ENCODE measurements at places on chromosomes 5 and 9. TPM values are rescaled to one million over a fixed set of nuclear protein-coding genes. Genes with fewer than 3 reads are reported as not detected.
A peak's percentile ranks its signal among the peaks of the same experiment; 100 is the strongest.

DNA sequence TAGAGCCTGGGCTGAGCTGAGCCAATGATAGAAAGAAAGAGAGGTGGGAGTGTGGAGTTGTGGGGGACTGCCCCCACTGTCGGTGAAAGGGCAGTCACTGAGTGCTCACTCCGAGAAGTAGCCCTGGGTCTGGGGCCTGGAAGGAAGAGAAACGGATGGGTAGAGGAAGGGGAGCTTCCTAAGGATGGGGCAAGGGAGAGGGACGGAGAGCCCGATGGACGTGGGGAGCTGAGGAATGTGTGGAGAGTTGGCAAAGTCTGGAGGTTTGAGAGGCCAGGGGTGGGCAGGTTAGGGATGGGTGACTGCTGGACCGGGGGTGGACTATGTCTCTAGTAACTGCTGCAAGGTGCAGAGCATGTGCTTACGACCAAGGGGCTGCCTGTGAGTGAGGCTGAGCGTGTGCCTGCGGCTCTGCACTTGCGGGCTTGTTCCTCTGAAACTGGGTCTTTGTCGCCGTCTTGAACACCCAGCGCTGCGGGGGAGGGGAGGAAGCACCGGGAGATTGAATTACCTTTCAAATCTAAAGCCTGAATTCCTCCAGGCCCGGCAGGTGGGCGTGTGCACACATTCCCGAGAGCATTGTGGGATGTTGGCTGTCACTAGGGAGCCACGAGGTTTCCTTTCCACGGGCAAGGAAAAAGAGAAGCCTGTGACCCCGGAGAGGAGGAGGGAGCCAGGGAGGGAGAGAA is 76.4 kb upstream of the ARAP3 start:
- no peak for DNase-seq
- peaks cover 38% of the 10 kb centered on the region for H3K27me3 ChIP-seq
- no peak overlapping the region for H3K4me3 ChIP-seq
- H3K36me3 ChIP-seq = no peaks in the 10 kb centered on the region

DNA sequence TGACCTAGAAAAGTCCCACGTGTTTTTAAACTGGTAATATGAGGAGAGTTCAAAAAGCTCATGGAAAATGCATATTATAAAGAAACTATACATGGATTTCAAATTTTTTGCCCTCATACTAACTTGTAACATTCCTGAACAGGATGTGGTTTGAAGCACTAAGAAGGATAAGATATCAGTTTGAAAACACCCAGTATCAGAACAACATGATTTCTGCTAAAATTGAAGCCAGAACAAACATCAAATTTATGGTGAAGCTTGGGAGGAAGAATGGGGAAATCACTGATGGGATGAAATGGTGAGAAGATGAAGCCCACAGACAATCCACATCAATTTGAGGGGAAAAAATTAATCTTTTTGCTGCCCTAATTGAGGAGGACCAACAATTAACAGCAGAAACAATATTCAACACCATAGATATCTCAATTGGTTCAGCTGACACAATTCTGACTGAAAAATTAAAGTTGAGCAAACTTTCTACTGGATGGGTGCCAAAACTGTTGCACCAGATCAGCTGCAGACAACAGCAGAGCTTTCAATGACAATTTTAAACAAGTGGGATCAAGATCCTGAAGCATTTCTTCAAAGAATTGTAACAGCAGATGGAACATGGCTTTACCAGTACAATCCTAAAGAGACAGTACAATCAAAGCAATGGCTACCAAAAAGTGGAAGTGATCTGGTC is 113.2 kb upstream of the SNX2 start:
- DNase-seq = no peak
- no peak overlapping the region for H3K4me3 ChIP-seq
- no peaks in the 10 kb centered on the region for H3K27me3 ChIP-seq

GRCh38 chr9:137975527-137975913 is 97.9 kb downstream of the CACNA1B start:
- no peaks in the 10 kb centered on the region for H3K36me3 ChIP-seq
- no peak overlapping the region for H3K27ac ChIP-seq
- H3K4me3 ChIP-seq = no peak overlapping the region
- H3K27me3 ChIP-seq = no peaks in the 10 kb centered on the region
- DNase-seq = peak; percentile 38
- no peaks in the 10 kb centered on the region for H3K4me1 ChIP-seq

DNA sequence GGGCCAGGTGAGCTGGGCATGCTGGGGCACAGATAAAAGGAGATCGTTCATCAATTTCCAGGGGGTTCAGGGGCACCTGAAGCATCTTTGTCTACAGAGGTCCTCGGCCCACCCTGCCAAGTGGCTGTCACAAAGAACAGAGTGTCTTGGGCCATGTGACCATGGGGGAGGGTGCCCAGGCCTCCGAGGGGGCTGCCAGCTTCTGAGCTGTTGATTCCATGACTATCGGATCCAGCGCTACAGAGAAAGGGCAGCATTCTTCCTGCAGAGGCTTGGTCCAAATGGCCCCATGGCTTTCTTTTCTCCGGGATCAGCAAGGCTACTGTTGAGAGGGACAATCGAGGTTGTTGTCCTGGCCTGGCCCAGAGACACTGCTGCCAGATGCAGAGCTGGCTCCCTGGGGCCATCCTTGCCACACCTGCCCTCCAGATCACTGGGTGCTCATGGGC is 289.2 kb downstream of the ZSWIM6 start:
- no peak overlapping the region for H3K27ac ChIP-seq
- no peaks in the 10 kb centered on the region for H3K36me3 ChIP-seq
- H3K27me3 ChIP-seq = no peaks in the 10 kb centered on the region
- no peaks in the 10 kb centered on the region for H3K4me1 ChIP-seq
- H3K4me3 ChIP-seq = no peak overlapping the region

DNA sequence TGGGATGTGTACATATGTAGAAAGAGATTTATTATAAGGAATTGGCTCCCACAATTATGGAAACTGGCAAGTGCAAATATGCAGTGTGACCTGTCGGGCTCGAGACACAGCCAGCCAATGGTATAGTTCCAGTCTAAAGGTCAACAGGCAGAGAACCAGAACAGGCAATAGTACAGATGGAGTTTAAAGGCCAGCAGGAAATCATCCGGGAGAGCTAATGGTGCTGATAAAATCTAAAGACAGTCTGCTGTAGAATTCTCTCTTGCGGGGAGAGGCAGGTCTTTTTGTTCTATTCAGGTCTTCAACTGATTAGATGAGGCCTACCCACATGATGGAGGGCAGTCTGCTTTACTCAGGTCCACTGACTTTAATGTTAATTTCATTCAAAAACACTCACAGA is 21.8 kb downstream of the ANKRD31 start:
- no peak overlapping the region for H3K4me3 ChIP-seq
- no peaks in the 10 kb centered on the region for H3K36me3 ChIP-seq
- no peak for DNase-seq

GRCh38 chr5:61638476-61638875 is 306.4 kb downstream of the ZSWIM6 start:
- H3K27ac ChIP-seq = no peak overlapping the region
- no peak overlapping the region for H3K4me3 ChIP-seq
- no peaks in the 10 kb centered on the region for H3K4me1 ChIP-seq
- no peak for DNase-seq
- H3K27me3 ChIP-seq = no peaks in the 10 kb centered on the region

DNA sequence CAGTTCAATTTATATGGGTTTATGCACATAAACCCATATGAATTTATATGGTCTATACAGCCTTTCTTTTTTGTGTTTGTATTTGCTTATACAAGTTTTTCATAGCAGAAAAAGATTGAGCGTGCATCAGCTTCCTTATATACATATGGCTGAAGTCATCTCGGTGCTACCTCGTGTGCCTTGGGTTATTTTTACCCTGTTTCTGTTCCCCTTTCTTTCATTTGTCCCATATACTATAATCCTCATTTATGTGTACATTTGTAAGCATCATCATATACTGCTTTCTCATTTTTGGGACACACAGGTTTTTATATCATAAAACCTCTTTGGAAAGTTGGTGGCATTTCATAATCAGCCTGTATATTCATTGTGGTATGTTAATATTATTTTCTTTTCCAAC is 107.8 kb upstream of the ADAMTSL1 start:
- H3K27ac ChIP-seq = no peak overlapping the region
- DNase-seq = no peak
- H3K36me3 ChIP-seq = no peaks in the 10 kb centered on the region
- no peak overlapping the region for H3K4me3 ChIP-seq

GRCh38 chr5:96050273-96050880 is 88.7 kb upstream of the ELL2 start:
- no peaks in the 10 kb centered on the region for H3K27me3 ChIP-seq
- no peak overlapping the region for H3K27ac ChIP-seq
- H3K36me3 ChIP-seq = no peaks in the 10 kb centered on the region

GRCh38 chr9:14159440-14160216 is 154.3 kb downstream of the NFIB start:
- H3K27me3 ChIP-seq = no peaks in the 10 kb centered on the region
- H3K4me3 ChIP-seq = no peak overlapping the region
- peaks cover 8% of the 10 kb centered on the region for H3K4me1 ChIP-seq
- DNase-seq = no peak
- H3K36me3 ChIP-seq = no peaks in the 10 kb centered on the region

DNA sequence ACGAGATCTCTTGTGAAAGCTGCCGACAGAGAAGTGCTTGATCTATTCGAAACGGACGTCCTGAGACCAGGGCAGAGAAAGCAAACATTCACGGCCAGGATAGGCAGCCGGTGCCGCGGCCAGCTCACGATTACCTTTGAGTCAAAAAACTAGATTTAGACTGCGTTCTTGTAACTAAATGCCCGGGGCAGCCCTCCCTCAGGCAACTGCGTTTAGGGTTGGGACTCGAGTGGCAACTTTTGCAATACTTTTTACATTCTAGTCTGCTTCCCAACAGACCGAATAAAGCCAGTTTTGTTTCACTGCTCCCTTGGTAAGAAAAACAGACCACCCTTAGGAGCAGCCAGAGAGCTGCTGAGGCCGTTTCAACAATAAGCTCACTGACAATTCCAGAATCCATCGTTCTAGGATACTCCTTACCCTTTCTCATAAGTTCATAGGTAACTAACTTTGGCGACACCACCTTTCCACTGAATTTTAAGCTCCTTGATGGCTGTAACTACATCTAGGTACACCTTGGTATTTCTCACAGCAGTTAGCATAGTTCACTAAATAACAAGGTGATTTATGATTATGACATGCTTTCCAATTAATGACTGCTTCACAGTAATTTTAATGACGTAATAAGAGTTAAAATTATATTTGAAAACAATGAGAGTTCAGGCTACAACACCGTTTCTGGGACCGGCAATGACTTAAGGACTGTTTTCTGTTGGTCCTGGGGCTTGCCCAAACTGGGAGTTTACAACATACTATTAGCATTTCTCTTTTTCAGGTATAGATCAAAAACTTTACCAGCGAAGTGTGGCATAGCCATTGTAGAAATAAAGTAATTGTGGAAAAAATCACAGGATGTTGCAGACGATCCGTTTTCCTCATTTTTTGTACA is 899 bp upstream of the RAPGEF6 start:
- no peak for DNase-seq
- H3K36me3 ChIP-seq = no peaks in the 10 kb centered on the region
- peak overlapping the region; percentile 98 for H3K27ac ChIP-seq
- no peaks in the 10 kb centered on the region for H3K27me3 ChIP-seq
- peaks cover 24% of the 10 kb centered on the region for H3K4me1 ChIP-seq

DNA sequence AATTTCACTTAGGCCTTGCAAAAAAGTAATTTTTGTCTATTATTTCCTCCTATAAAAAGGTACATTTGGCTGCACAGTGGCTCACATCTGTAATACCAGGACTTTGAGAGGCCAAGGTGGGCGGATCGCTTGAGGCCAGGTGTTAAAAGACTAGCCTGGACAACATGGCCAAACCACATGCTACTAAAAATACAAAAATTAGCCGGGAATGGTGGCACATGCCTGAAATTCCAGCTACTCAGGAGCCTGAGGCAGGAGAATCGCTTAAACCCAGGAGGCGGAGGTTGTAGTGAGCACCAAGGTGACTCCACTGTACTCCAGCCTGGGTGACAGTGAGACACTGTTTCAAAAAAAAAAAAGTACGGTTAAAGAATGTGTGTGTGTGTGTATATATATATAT is 15.7 kb downstream of the NUP155 start:
- no peak for DNase-seq
- H3K4me3 ChIP-seq = no peak overlapping the region
- no peaks in the 10 kb centered on the region for H3K27me3 ChIP-seq

The OLFM1 gene
- total RNA-seq = 26.0 TPM

- H3K27me3 ChIP-seq = no peaks in the 10 kb centered on the region
- H3K27ac ChIP-seq = no peak overlapping the region
- no peaks in the 10 kb centered on the region for H3K36me3 ChIP-seq
- H3K4me3 ChIP-seq = no peak overlapping the region
These were observed 102.2 kb upstream of the IER5L start for GRCh38 chr9:129280236-129280622.

The PRR7 gene
- 2.1 TPM for total RNA-seq

The KCNV2 gene
- total RNA-seq = not detected

GRCh38 chr5:39062530-39062929 is 11.7 kb downstream of the RICTOR start:
- H3K36me3 ChIP-seq = peaks cover 10% of the 10 kb centered on the region
- DNase-seq = no peak
- no peaks in the 10 kb centered on the region for H3K27me3 ChIP-seq

GRCh38 chr9:99488131-99489059 is 266.3 kb downstream of the SEC61B start:
- H3K27me3 ChIP-seq = no peaks in the 10 kb centered on the region
- no peak for DNase-seq
- no peak overlapping the region for H3K4me3 ChIP-seq
- H3K4me1 ChIP-seq = no peaks in the 10 kb centered on the region

DNA sequence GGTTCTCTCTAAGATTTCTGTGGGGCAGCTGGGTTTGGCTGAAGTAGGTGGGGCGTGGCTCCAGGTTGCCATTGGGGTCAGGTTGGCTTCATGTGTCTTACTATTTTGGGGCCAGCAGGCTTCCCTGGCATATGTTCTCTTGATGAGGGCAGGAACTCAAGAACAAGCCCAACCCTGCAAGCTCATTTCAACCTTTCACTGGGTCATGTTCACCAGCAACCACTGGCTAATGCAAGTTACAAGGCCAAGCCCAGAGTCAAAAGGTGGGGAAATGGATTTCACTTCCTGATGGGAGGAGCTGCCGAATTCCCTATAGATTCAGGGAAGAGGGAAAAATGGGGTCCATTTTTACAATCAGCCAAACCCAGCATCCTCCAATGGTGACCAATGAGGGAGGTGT is 34.0 kb upstream of the HAND1 start:
- peak; percentile 9 for DNase-seq
- no peaks in the 10 kb centered on the region for H3K4me1 ChIP-seq
- no peak overlapping the region for H3K27ac ChIP-seq
- H3K36me3 ChIP-seq = no peaks in the 10 kb centered on the region
